B cell (primary cell): ENCODE measurements at places on chromosomes 3 and 15.

DNA sequence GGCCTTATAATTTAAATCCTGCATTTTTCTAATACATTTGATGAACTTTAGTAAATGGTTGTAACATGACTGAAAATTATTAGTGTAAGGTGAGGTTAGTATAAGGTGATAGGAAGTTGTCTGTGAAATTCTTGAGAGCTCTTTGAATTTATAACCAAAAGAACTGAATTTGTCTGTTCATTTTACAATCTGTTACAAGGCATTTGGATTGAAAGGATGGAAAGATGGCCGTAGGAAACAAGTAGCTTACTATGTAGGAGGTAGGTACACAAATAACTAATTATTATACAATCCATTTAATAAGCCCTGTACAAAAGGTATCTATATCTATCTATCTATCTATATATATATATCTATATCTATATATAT is 6.6 kb downstream of the DIPK2A start:
- no peaks in the 10 kb centered on the region for H3K27me3 ChIP-seq
- DNase-seq, result no peak
- peaks cover 1% of the 10 kb centered on the region for H3K36me3 ChIP-seq
- H3K4me3 ChIP-seq, result no peak overlapping the region
- no peak overlapping the region for H3K27ac ChIP-seq

- no peak overlapping the region for H3K27ac ChIP-seq
- no peaks in the 10 kb centered on the region for H3K4me1 ChIP-seq
- no peaks in the 10 kb centered on the region for H3K27me3 ChIP-seq
- no peak overlapping the region for H3K4me3 ChIP-seq
Observed at GRCh38 chr3:180123928-180124327, 87.2 kb upstream of the PEX5L start.

DNA sequence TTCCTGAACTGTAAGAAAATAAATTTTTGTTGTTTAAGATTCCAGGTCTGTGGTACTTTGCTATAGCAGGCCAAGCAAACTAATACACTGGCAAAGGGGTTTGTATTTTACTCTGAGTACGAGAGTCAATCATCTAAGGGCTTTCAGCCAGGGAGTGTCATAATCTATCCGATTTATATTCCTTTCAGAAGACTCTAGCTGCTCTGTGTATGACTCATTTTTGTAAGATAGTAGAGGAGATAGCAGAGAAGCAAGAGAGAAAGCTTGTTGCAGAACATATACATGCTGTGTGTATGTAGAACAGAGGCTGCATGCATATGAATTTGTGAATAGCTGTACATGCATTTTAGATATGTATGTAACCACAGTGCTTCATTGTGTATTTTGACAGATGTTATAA is 577.9 kb upstream of the EPHA6 start:
- no peaks in the 10 kb centered on the region for H3K4me1 ChIP-seq
- H3K36me3 ChIP-seq, result no peaks in the 10 kb centered on the region
- no peak overlapping the region for H3K27ac ChIP-seq
- H3K27me3 ChIP-seq, result no peaks in the 10 kb centered on the region
- DNase-seq, result no peak

DNA sequence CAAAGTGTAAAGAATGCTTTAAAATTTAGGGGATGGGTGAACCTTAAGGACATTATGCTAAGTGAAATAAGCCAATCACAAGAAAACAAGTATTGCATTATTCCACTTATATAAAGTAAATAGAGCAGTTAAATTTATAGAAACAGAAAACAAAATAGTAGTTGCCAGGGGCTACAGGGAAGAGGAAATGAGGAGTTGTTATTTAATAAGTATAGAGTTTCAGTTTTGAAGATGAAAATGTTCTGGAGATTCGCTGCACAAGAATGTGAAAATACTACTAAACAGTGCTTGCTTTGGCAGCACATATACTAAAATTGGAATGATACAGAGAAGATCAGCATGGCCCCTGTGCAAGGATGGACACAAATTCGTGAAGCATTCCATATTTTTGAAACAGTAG is 32.0 kb downstream of the DNAH12 start:
- H3K36me3 ChIP-seq, result no peaks in the 10 kb centered on the region
- H3K4me1 ChIP-seq, result no peaks in the 10 kb centered on the region
- no peak overlapping the region for H3K4me3 ChIP-seq
- no peak overlapping the region for H3K27ac ChIP-seq
- H3K27me3 ChIP-seq, result no peaks in the 10 kb centered on the region
- no peak for DNase-seq

GRCh38 chr3:57446318-57446841 is 97.8 kb downstream of the DNAH12 start:
- H3K4me3 ChIP-seq, result no peak overlapping the region
- H3K27ac ChIP-seq, result no peak overlapping the region
- no peaks in the 10 kb centered on the region for H3K27me3 ChIP-seq
- H3K4me1 ChIP-seq, result no peaks in the 10 kb centered on the region
- no peak for DNase-seq

DNA sequence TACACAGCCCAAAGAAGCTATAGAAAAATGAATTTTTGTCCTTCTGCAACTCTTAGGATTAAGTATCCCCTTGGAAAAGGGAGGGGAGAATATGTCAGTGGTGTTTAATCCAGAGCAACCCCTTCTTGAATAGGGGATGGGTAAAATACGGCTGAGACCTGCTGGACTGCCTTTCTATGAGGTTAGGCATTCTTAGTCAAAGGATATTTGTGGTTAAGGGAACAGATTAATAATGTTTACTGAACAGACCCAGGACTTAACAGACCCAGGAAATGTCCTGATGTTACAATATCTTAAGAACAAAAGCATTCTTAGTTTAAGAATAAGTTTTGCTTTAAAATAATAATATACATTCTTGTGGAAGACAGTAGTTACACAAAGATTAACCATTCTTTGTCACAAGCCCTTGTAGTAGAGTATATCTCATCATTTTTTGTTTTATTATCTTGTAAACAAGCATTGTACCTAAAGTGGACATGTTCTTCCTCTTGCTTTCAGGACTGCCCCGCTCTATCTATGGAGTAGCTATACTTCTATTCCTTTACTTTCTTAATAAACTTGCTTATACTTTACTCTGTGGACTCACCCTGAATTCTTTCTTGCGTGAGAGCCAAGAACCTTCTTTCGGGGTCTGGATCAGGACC is 43.8 kb upstream of the B3GALNT1 start:
- H3K4me1 ChIP-seq, result no peaks in the 10 kb centered on the region
- no peaks in the 10 kb centered on the region for H3K36me3 ChIP-seq
- no peaks in the 10 kb centered on the region for H3K27me3 ChIP-seq
- no peak overlapping the region for H3K27ac ChIP-seq
- H3K4me3 ChIP-seq, result no peak overlapping the region

DNA sequence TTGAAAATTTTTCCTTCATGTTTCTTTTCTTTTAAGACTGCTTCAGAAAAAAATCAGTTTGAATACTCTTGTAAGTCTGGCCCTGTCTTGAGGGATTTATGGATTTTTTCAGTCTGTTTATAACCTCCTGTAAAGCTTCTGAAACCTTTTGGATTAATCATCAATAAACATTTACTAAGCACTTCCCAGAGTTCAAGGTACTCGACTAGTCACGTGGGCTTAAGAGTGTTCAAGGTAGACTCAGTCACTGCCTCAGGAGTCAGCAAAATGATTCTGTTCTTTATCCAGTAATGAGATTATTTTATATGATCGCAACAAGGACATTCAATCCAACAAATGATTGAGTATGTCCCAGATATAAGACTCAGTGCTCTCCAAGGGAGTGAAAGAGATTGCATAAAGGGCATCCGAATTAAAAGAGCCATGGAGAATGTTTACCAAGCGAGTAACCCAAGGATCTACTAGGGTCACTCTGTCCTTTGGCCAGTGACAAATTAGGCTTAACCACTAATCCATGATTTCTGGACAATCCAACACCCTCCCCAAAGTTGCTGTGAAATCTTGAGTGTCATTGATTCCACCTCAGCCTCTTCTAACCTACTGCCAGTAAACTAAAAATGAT is 726.6 kb upstream of the NAALADL2 start:
- H3K27me3 ChIP-seq, result no peaks in the 10 kb centered on the region
- no peaks in the 10 kb centered on the region for H3K4me1 ChIP-seq
- H3K27ac ChIP-seq, result no peak overlapping the region
- H3K4me3 ChIP-seq, result no peak overlapping the region

- peaks cover 7% of the 10 kb centered on the region for H3K4me1 ChIP-seq
- H3K27ac ChIP-seq, result no peak overlapping the region
- no peaks in the 10 kb centered on the region for H3K27me3 ChIP-seq
- no peaks in the 10 kb centered on the region for H3K36me3 ChIP-seq
- H3K4me3 ChIP-seq, result no peak overlapping the region
Observed at GRCh38 chr15:57213862-57214261, 162.4 kb upstream of the CGNL1 start.

DNA sequence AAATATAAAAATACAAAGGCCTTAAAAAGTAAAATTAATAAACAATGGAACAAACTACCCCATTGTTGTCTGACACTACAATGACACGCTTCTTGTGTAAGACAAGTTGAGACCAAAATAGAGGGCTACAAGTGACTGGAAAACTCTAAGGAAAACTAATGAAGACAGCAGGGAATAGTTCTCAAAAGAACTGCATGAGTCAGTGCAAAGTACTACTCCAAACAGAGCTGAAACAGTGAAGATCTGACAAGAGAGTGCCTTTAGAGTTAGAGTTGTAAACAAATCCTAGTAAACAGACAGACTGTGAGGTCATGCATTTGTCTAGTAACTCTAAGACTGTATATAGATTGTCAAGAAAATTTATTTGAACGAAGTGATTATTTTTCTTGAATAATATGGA is 233.9 kb downstream of the BBX start:
- peaks cover 39% of the 10 kb centered on the region for H3K36me3 ChIP-seq
- H3K4me1 ChIP-seq, result no peaks in the 10 kb centered on the region
- no peak for DNase-seq
- no peak overlapping the region for H3K27ac ChIP-seq
- H3K27me3 ChIP-seq, result no peaks in the 10 kb centered on the region

GRCh38 chr3:151133917-151134450 is 48.5 kb downstream of the MED12L start:
- no peak overlapping the region for H3K27ac ChIP-seq
- DNase-seq, result no peak
- peaks cover 2% of the 10 kb centered on the region for H3K27me3 ChIP-seq
- no peaks in the 10 kb centered on the region for H3K36me3 ChIP-seq

DNA sequence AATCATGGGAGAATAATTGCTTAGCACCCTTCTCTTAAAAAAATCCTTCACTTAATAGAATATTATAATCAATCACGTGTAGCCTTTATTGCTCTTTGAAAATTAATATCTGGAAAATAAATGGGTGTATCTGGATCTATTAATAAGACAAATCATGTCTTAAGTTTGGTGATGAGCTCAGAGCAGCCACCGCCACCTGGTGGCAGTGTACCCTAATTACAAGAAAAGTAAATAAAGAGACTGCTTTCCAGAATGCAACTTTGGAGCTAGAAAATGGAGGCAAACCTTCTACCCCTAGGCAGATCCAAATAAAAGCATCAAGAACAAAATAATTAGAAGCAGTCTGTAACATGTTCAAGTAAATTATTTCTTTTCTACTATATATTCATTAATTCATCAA is 43.5 kb downstream of the EPHB1 start:
- H3K27ac ChIP-seq, result no peak overlapping the region
- no peaks in the 10 kb centered on the region for H3K4me1 ChIP-seq
- no peaks in the 10 kb centered on the region for H3K36me3 ChIP-seq
- H3K4me3 ChIP-seq, result no peak overlapping the region
